ENCODE measurements at places on chromosomes 12 and 14.

DNA sequence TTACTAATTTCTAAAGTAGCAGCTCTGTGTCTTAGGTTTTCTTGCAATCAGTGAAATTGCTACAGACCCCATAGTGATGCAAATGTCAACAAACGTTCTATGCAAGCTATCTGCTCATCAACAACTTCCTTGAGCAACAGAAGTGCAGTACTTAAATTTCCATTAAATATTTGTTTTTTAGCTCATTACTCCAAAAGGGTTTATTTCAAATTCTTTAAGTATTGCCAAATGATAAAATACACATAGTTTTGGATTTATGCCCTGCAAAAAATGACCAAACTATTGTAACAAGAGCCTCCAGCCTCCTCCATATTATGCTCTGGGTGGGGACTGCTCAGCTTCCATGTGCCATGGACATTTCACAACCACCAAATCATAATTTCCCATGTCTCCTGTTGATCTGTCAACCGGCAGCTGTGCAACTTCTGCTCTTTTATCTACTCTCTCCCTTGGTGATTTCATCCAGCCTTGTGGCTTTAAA, 4.4 kb downstream of the BDKRB1 start:
- no peak for DNase-seq

DNA sequence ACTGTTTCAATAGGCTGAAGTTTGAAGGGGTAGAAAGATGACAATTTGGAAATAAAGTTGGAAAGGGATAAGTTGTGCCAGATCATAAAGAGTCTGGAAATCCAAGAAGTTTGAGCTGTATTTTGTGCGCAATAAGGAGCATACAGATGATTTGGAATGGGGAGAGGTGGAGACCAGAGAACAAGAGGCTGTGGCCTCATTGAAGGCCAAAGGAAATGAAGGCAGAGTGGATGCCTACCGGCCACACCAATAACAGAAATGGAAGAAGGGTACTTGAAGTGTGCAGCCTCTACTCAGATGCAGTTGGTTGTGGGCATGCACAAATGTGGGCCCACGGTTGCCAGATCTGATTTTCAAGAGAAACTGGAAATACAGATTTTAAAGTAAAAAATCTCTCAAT, 2.4 kb downstream of the IFT81 start:
- no peak for DNase-seq

- no peak for DNase-seq
These were observed 180.8 kb downstream of the CRADD start for GRCh38 chr12:93857991-93858447.

- no peak for DNase-seq
These were observed 42.2 kb upstream of the TBX3 start for GRCh38 chr12:114726092-114726710.

- DNase-seq, result peak; percentile 13
These were observed 1.4 kb downstream of the B4GALNT1 start for GRCh38 chr12:57631566-57632072.

GRCh38 chr14:98229656-98230366, 1042.2 kb downstream of the BCL11B start:
- DNase-seq, result no peak

DNA sequence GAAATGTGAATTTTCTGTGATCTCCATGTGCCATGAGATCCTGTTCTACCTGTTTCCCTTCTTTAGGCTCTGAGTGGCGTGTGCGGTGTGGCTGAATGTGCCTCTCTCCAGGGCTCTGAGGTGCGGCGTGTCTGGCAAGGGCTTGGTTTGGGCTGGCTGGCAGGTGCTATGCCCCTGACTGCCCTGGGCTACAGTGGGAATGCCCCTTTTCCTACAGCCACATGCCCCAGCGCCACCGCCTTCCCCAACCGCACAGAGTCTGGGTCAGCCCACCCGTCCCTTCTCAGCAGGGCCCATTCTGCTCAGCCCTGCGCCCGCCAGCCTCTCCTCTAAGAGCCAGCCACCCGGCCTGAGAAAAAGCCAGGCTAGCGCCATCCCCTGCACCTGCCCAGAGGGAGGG, 24.7 kb downstream of the BTBD6 start:
- DNase-seq, result no peak

DNA sequence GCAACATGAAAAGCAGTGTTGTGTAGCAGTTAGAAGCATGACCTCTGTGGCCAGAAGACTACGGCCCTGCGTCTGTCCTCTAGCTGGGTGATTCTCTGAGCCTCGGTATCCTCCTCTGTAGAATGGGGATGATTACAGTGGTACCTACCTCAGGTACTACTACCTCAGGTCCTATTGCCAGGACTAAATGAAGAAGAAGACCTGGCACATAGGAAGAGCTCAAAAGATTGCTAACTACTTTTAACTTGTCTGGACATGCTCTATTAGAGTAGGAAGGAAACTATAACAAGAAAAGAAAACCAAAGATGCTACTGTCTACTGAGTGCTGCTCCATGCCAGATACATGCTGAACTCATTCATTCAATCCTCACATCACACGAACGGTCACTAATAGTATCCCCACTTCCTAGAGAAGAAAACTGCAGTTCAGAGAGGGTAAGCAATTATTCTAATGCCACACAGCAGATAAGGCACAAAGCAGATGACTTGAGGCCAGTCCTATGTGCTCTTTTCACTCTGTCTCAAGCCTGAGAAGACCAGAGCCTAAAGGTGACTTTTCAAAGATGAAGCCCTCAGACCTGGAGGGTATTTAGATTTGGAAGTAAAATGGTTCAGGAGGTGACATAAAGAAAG, 108.1 kb upstream of the HIF1A start:
- DNase-seq, result no peak

- no peak for DNase-seq
These were observed 863.7 kb downstream of the LRFN5 start for GRCh38 chr14:42470427-42470719.

DNA sequence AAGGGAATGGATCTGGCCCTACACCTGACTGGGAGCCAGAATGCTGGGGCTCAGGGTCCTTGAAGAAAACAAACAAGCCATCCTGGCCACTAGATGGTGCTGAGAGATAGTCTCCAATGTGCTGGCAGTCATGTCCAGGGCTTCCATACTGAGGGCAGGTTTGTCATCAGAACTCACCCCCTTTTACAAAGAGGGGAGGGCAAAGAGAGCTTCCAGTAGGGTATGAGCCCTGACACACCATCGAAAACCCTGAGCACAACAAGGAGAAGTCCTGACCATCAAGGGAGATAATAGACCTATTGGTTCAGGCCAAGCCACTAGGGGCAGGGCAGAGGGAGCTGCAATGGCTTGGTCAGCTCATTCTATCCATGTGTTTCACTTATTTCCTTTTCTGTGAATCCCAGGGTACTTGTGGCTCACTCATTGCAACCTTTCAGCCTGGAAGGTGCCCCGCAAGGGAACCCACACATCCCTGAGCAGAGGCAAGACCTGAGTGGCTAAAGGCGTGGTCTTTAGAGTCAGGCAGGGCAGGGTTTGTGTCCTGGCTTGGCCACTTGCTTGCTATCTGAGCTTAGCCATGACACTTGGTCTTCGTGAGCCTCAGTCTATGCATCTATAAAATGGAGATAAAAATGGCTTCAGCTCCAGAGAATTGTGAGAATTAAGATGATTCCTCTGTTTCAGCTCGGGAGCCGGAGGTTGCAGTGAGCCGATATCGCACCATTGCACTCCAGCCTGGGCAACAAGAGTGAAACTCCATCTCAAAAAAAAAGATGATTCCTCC, 6.2 kb upstream of the PLEKHH1 start:
- DNase-seq, result peak; percentile 63

GRCh38 chr14:68682166-68683103, 110.4 kb downstream of the ZFP36L1 start:
- peak; percentile 55 for DNase-seq

DNA sequence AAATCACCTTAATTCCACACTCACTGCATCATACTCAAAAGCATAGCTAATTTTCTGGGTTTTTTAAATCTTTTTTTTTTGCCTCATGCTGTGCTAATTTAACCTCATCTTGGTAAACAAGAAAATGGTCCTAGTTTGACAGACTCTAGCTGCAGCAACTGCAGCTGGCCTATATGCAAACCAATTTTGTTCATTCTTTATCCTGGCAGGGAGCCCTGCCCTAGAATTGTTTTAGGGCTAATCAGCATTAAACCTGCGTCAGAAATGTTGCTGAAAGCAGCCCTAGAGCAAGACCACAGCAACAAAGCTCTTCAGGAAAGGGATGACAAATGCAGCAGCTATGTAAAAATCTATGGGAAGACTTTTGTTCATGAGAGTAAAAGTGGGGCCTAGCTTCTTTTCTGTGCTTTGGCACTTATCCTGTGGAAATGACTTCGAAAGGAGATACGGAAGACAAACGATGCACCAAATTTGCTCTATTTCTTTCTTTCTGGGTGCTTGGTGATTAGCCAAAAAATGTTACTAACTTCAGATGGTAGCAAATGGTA, 72.2 kb downstream of the DENND5B start:
- DNase-seq, result no peak

GRCh38 chr12:124075841-124076240, 102.8 kb downstream of the ZNF664 start:
- DNase-seq, result no peak

GRCh38 chr12:19186722-19187661, 57.5 kb downstream of the PLEKHA5 start:
- DNase-seq, result no peak

DNA sequence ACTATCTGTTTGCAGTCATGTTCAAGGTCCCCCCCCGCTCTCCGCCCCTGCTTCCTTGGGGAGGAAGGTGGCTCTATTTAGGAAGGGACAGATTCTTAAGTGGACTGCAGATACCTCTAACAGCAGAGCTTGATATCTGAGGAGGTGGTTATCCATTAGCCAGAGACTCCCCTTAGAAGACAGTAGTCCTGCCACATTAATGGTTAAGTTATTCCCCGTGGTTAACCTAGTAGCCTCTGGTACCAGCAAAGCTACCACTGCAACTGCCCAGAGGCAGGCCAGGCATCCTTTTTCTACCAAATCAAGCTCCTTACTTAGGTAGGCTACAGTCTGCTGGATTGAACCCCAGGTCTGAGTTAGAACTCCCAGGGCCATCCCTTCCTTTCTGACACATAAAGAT, 162.1 kb upstream of the AVPR1A start:
- no peak for DNase-seq

DNA sequence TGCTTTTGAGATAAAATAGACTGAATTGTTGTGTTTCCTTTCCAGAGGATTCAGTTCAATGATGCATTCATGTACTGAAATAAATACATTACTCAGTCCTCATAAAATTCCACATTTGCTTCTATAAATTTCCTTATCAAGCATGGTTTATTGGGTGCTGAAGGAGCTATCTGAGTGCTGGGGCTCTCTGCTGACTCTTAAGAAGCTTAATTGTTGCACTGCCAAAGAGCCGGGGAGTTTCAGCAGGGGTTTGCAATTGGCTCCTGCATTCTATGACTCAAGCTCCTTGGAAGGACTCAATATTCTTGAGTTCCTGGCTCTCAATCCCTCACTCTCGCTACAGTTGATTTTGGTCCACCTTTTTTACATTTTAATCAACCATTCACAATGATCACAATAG, 69.8 kb upstream of the PYGL start:
- no peak for DNase-seq

DNA sequence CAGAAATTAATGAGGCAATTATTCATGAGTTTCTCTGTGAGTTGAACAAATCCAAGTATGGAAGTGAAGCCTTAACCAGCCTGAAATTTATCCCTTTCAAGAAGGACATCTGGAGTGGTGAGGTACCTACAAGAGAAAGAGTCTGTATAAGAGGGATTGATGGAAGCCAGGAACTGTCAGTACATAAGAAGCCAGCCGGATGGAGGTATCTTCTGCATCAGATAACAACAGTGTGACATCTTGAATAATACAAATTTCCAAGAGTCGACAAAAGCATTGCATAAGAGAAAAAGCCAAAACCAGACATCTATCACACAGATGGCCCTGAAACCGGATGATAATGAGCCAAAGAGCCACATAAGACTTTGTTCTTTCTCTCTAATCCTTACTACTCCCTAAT, 781.2 kb downstream of the FLRT2 start:
- DNase-seq, result no peak

DNA sequence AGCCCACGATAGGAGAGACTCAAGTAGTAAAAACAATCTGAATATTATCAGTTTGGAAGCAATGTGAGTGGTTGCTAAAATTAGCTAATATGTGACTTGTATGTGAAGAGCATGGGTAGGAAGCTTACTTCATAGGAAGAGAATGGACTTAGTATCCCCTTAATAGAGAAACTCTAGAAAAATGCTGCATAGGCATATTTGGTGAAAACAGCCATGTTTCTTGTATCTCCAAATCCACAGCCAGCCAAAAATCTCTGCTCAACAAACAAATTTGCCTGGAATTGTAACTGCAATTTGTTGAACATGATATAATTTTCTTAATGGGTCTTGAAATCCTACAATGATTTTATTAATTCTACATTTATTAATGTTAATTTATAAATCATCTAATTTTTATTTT, 1252.9 kb upstream of the TMEM132C start:
- no peak for DNase-seq

GRCh38 chr12:122847921-122848421, 12.7 kb downstream of the HIP1R start:
- DNase-seq, result no peak

DNA sequence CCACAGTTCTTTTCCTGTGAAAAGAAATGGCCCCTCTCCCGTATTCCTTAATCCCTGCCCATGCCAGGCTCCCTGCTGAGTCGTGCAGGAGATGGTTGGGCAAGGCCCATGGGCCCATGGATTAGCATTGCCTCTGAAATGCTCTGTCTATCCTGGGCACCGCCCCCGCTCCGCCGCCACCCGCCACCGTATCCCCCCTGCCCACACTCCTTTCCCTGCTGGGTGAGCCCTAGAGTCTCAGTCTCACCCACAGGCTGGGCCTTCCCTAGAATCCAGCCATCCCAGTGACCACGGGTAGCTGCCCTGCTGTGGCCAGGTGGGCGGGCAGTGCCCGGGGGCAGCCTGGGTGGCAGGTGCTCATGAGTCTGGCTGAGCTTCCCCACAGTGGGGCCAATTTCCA, 50.6 kb downstream of the TSPAN11 start:
- no peak for DNase-seq

- DNase-seq, result no peak
These were observed 63.3 kb downstream of the ERC1 start for GRCh38 chr12:1054117-1054870.

- peak; percentile 57 for DNase-seq
These were observed 73.8 kb downstream of the SUSD6 start for GRCh38 chr14:69685218-69685616.

DNA sequence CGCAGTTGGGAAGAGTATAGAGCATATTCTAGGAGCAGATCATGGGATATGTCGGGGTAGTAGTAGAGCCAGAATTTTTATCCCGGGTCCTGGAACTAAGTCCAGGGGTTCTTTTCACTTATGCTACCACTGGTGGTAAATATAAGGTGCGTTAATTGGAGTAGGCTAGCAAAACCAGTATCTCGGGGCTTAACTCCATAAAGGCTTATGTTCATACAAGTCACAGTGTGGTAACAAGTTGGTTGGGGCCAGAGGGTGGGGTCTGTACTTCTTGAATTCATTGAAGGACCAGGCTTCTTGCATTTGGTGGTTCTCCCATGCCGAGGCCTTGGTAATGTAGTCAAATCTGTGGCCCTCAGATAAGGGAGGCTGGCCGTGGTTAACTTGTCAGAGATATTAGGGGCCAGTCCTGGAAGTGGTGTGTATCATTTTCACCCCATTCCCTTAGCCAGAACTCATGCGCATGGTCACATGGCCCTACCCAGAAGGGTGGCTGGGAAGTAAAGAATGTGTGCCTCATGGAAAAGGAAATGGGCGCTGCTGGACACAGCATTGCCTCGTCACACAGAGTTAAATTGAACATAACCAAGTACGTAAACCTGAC, 1.5 kb upstream of the ZNF641 start:
- no peak for DNase-seq
